ENCODE measurements at places on chromosomes 13 and 19.
A peak's percentile ranks its signal among the peaks of the same experiment; 100 is the strongest.

DNA sequence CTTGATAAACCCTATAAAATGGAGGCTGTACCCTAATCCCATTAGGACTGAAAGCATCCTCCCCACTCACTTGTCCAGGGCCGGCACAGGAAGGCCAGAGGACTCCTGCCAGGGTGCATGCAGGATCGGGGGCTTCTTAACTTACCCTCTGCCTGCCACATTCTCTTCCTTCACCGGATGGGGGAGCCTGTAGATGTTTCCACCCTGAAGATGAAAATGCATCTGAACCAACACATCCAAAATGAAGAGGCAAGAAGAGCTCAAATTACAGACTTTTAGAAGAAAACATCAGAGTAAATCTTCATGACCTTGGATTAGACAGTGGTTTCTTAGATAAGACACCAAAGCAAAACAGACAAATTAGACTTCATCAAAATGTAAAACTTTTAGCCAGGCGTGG, 25.9 kb upstream of the NAPA start:
- DNase-seq = no peak

DNA sequence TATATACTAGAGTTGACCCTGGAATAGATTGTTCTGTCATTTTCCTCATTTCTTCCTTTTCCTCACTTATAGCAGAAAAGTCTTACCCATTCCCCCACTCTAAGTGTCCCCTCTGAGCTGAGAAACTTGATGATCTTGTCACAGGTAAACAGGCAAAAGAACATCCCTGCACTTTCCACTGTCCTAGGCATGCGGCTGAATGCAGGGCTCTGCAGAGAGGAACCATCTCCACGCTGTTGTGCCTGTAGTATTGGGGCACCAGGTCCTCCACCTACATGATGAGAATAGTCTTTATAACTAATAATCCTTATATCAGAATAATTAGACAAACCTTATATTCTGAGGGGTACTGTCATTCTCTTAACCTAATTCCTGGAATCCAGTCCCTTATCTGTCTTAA, 211.3 kb downstream of the RBM26 start:
- no peak for DNase-seq

GRCh38 chr19:34577531-34578101, 96.1 kb downstream of the WTIP start:
- DNase-seq = no peak

DNA sequence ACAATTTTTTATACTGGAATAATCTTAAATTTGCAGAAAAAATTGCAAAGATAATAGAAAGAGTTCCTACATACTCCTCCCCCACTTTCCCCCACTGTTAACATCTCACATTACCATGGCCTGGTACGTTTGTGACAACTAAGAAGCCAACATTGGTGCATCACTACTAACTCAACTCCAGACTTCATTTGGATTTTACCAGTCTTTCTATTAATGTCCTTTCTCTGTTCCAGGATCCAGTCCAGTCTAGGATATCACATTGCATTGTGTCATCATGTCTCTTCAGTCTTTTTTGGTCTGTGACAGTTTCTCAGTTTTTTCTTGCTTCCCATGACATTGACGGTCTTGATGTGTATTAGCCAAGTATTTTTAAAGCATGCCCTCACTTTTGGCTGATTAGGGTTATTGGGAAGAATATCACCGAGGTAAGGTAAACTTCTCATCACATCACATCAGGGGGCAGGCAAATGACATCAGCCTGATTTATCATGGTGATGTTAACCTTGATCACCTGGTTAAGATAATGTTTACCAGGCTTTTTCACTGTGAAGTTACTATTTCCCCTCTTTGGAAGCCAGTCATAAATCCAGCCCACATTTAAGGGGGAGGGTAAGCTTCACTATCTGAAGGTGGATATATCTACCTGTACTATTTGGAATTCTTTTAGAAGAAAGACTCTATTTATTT, 322.1 kb downstream of the ENOX1 start:
- no peak for DNase-seq

DNA sequence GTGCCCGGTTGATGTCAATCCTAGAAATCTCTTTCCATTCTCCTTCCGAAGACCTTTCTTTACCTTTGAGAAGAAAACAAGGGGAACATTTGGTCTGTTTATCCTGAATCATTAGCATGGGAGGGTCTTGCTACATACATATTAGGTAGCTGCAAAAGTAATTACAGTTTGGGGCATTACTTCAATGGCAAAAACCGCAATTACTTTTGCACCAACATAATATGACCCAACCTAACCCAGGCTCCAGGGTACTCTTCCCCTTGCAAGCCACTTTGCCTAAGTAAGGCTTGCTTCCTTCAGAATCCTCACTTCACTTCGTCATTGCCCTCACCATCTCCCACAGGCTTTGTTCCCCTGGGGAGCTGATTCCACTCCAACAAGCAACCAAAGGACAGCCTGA, 662.7 kb downstream of the DIAPH3 start:
- DNase-seq = no peak

DNA sequence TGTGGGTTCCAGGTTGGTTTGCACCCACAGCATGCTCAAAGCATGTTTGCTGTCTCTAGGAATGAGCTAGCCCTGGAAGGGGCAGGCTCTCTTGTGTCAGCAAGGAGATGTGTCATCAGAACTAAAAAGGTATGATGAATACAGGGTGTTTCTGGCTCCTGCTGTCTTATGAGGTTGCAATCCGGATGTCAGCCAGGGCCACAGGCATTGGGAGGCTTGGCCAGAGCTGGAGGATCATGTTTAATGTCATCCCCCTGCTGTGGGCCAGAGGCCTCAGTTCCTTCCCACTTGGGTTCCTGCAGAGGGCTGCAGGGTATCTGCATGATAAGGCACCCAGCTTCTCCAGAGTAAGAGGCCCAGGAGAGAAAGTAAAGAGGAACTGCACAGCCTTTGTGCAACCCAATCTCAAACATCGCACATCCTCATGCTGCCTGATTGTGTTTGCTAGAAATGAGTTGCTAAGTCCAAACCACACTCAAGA, 193.6 kb downstream of the COL4A1 start:
- no peak for DNase-seq

DNA sequence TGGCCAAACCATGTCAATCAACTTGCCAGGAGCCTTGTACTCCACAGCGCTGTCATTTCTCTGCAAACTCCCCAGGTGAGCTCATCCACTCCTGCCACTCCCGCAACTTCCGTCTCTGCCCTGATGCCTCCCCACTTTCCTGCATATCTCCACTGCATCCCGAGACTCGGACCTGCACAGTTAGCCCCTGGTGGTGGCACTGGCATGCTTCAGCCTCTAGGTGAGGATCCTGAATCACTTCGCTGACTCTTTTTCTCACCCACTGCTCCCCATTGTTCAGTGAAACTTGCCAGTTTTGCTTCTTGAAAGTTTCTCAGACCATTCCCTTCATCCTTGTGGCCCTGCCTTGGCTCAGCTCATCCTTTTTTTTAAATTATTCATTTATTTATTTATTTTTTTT, 3.4 kb upstream of the CTU1 start:
- DNase-seq = no peak

GRCh38 chr13:59247171-59247570, 916.6 kb downstream of the DIAPH3 start:
- DNase-seq = no peak

DNA sequence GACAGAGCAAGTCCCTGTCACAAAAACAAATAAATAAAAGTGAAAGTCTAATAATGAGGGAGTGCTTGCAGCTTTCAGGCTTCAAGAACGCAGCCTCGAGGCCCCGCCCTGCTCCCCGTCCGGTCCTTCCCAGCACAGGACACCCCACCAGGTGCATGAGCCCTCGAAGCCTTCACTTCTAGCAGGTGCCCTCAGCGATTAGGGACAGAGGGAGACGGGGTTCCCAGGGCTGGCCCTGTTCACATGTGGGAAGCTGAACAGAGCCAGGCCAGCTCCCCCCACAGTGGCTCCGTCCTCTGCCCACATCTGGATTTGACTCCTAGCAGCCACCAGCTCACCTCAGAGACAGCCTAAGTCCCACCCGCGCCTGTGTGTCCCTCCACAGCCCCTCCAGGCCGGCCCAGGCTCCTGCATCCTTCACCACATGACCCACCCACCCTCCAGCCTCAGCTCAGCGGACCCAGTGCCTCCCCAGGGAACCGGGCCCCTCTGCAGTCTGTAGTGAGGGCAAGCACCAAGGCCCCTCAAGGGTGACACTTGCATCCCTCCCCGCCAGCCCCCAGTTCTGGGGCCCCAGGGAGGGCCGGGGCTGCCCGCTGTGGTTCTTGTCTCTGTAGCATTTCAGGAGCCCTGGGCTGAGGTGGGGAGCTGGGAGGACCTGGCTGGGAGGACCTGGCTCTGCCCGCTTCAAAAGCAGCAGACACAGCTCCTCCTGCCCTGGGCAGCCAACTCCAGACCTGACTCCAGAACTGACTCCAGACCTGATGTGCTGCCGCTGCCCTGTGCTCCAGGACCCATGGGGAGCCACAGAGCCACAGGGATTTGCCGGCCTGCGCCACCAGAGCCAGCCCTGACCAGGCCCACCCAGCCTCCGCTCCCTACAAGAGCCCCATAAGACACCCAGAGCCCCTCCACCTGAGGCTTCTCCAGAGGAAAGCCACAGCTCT, 27.2 kb downstream of the GPX4 start:
- no peak for DNase-seq

DNA sequence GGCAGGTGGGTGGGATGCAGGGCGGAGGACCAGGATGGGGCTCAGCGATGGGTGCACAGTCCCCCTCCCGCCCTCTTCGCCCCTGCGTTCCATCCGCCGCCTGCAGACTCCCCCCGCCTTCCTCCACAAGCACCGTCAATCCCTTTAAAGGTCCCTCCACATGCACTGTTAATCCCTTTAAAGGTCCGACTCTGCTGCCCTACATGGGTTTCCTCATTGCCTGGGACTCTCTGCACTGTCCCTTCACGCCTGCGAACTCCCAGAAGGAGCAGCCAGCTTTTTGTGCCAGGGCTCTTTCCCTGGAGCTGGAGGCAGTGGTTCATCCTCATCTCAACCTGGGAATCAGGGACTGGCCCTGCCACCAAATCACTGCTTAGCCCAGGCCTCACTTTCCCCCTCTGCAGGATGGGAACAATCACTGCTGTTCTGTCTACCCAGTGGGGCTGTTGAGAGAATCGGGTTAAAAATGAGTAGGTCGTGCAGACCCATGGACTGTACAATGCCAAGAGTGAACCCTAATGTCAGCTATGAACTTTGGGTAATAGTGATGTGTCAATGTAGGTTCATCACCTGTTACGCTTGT, 20.4 kb downstream of the ZNF574 start:
- no peak for DNase-seq

- DNase-seq = no peak
These were observed 66.9 kb downstream of the MIPEP start for GRCh38 chr13:23822252-23822824.

DNA sequence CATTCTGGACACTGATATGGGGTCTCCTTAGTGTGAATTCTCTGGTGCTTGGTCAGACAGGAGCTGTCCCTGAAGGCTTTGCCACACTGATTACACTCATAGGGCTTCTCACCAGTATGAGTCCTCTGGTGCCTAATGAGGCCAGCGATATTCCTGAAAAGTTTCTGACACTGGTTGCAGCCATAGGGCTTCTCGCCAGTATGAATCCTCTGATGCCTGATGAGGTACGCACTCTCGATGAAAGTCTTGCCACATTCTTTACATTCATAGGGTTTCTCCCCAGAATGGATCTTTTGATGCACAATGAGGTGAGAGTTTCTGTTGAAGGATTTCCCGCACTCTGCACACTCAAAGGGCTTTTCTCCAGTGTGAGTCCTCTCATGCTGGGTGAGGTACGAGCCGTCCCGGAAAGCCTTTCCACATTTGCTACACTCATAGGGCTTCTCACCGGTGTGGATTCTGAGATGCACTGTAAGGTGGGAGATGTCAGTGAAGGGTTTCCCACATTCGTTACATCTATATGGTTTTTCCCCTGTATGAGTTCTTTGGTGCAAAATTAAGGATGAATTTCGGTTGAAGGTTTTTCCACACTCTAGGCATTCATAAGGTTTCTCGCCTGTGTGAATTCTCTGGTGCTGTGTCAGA, 22.4 kb downstream of the ZNF329 start:
- no peak for DNase-seq

DNA sequence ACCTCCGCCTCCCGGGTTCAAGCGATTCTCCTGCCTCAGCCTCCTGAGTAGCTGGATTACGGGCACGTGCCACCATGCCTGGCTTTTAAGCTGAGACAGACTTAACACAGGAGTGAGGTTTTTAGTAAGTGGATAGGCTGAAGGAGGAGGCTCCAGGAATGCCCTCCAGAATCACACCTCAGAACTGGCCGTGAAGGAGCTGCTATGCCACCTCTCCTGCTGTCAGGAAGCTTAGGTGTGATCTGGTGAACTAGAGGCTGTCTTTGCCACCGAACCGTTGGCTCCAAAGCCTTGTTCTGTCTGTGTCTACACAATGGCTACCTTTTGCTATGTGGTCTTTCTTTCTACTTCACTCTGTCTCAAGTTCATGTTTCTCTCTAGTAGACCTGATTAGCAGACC, 4.2 kb downstream of the PDCD2L start:
- DNase-seq = no peak

- no peak for DNase-seq
These were observed 24.0 kb downstream of the UQCRFS1 start for GRCh38 chr19:29189033-29189360.

DNA sequence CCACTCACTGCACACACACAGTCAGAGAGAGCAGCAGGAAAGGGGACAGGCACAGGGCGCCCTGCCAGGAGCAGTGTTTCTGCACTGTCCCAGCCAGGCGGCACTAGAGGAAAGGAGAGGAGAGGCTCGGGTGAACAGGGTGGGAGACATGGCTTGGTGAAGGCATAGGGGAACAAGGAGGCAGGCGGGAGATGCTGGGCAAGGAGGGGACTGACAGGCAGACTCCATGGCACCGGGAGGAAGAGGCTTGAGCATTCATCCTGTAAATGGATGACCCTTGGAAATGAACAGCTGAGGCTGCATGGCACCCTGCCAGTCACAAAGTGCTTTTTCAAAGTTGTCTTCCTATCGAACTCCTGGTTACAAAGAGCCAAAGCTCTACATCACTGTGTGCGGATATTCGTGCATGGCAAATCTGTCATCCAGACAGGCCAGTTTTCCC, 22.4 kb downstream of the MED26 start:
- no peak for DNase-seq

DNA sequence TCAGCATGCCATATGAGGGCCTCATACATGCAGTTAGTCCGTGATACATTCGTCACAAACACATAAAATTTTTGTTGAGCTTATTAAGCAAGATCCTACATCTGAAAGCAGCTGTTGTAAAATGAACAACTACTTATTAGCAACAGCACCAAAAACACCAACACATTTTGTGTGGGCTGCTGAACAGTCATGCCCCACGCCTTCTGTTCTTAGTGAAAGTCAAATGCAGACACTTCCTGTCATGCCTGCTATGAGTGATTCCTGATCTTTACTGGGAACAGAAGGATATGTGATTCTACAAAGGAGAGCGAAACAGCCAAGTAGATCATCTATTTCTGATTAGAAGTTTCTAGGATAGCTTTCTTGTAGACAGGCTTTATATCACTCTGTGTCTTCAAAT, 4.2 kb upstream of the B3GLCT start:
- no peak for DNase-seq

- DNase-seq = peak; percentile 31
These were observed 18.8 kb downstream of the PDCD5 start for GRCh38 chr19:32599736-32600157.

- DNase-seq = no peak
These were observed 457.3 kb downstream of the FGF14 start for GRCh38 chr13:101944521-101944920.
